Mesenchymal stem cell (in vitro differentiated cells and primary cell): ENCODE measurements at places on chromosomes 16 and 17.

DNA sequence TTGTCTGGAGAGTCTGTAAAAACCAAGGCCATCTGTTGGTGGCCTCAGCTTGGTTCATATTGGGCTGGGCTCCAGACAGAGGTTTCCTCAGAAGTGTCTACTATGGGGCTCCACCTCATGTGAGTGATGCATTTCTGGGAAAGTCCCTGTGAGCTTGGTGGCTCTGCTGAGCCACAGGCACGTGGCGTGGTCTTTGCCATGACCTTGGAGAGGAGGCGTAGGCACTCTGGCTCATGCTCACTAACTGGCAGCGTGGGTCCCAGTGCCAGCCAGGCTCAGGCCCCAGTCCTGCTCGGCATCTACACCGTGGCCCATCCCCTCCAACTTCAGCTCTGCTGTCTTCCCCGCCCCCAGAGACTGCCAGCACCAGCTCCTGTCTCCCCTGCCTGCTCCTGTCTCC, 10.7 kb upstream of the SMTNL2 start:
- DNase-seq = peak; percentile 39

DNA sequence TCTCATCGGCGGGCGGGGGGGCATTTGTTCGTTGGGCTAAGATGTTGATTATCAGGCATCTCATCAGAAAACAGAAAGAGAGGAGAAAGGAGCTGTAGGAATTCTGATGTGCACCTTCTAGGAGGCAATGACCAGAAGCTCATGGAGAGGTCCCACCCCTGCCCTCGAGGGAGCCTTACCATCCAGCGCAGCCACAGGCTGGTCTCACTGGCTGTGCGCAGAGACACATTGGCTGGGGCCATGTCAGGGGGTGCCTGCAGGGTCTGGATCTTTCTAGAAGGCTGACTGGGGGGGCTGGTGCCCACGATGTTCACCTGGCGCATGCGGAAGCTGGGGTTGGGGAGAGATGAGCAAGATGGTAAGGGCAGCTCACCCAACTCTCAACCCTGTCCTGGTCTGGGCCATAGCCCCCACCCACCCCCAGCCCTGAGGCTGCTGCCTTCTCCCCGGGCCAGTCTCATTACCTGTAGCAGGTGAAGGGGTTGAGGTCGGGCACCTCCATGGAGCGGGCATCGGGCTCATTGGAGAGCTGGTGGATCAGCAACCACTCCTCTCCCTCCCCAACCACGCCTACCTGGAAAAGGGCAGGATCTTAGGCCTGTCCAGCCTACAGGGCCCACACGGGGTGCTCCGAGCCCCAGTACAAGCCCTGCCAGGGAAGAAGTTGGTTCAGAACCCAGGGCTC, 86.2 kb upstream of the CDC42EP4 start:
- no peak for DNase-seq

DNA sequence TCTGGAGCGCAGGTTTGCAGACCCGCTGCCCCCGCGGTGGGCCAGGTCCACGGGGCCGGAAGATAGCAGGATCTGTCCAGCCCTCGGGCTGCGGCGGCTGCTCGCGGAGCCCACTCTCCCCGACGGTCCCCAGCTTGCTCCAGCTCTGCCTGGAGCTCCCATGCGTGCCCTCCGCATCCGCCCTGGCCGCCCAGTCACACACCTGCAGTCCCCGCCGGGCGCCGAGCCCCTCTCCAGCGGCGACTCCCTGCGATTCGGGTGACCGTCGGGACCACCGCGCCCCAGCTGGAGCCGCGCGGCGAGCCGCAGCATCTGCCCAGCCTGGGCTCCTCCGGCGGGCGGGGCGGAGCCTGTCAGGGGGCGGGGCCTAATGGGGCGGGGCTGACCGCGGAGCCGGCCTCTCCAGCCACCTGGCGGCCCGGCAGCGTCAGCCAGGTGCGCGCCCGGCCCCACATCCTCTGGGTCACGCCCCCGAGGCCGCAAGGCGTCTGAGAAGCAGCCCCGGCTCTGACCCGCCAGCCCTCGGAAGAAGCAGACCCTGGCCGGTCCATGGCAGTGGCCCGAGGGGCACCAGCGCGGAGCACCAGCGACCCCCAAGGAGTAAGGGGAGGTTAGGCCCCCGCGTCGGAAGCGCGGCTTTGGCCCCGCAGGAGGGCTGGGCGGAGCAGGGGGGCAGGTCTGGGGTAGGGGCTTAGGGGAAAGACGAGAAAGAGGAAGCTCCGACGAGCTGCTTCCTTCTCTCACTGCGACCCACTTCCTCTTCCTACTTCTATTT, at the start of gene PIK3R5:
Gene PIK3R5, minus strand, starts transcription at position 314 of the 775 bp plus-strand sequence. CDS start 54,213 bp downstream, outside the sequence.
- DNase-seq = no peak

DNA sequence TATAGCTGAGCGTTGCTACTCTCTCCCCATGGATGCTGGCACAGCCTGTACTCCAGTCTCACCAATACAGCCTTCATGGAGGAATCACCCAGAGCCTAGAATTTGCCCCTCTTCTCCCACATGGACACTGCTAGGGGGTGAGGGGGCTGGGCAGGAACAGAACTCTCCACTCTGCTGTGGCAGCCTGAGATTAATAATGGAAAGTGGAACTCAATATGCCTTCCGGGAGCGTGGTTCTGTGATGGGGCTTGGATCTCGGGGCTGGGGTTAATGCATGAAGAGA, 1.2 kb downstream of the SLC9A5 start:
- no peak for DNase-seq

DNA sequence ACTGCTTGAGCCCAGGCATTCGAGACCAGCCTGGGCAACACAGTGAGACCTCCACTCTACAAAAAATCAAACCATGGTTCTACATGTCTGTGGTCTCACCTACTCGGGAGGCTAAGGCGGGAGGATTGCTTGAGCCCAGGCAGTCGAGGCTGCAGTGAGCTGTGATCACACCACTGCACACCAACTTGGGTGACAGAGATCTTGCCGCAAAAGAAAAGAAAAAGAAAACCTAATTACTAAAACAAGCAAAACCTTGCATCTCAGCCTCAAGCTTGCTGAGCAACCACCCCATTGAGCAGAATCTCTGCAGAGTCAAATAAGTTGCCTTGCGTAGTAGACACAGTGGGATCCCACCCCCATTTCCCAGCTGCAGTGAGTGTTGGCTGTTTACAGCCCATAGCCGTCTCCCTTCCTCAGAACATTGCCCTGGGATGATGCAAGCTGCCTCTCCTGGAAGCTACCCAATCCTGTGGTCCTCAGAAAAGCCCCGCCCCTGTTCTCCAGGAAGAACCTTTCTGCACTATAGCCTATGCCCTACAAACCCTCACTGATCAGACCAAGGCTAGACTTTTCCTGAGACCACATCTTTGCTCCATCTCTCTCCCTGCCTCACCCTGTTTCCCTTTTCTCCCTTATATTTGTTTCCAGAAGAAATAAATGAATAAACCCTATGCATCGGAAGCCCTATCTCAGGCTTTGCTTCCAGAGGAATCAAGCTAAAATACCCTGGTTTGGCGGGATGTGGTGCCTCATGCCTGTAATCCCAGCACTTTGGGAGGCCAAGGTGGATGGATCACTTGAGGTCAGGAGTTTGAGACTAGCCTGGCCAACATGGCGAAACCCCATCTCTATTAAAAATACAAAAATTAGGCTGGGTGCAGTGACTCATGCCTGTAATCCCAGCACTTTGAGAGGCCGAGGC, 16.7 kb upstream of the ERN2 start:
- no peak for DNase-seq

DNA sequence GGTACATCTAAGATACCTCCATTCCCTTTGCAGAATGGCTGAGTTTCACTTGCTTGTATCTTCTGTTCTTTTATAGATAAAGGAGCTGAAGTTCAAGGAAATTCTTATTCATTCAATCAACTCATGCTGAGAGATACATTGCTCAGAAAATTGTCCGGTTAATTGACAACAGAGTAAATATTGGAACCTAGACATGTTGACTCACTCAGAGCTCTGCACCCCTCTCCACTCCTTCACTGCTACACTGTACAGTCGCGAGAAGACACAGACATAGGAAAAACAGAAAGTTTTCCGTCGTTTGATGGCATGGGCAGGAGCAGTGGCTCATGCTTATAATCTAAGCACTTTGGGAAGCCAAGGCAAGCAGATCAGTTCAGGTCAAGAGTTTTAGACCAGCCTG, 690.5 kb upstream of the SOX9 start:
- no peak for DNase-seq

- DNase-seq = no peak
Measured at GRCh38 chr16:27446721-27447120, 44.7 kb downstream of the IL21R start.

DNA sequence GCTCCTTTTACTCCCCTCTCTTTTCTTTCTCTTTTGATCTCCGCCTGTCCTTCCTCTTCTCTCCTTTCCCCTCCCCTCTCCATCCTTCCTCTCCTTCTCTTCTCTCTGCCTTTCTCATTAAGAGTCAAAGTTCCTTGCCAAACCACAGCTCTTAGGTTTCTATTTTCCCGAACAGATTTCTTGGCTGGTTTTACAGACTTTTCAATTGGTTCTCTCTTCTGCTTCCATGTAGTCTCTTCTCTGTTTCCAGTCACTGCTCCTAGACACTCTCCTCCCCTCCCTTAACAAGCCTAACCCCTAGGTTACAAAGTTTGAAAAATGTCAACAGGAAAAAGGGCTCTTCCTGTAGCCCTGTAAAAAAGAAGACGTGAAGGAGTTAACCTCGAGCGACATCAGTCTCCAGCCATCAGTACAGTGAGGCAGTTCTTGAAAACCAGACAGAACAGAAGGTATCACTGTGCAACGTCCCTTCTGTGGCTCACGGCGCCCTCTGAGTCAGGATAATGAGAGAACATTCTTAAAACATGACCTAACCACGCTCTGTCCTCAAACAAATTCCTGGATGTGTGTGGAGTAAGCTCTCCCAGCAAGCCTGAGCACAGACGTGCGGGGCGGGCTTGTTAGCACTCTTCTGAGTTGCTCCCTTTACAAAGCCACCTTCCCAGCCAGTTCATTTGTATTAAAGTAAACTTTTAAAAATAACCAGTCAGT, 11.6 kb upstream of the MARCHF10 start:
- peak; percentile 99 for DNase-seq
